ENCODE measurements at places on chromosomes 1 and 21. TPM values are rescaled to one million over a fixed set of nuclear protein-coding genes. Genes with fewer than 3 reads are reported as not detected.

The HRNR gene
- polyA plus RNA-seq = 0.04 TPM

The NFASC gene
- 2.7 TPM for polyA plus RNA-seq

The FAM72D gene
- 0.08 TPM for polyA plus RNA-seq

The LAX1 gene
- 0.04 TPM for polyA plus RNA-seq

The SH2D2A gene
- 1.1 TPM for polyA plus RNA-seq

The BTBD8 gene
- polyA plus RNA-seq = 0.67 TPM

The SOX13 gene
- 8.2 TPM for polyA plus RNA-seq

The CFHR2 gene
- polyA plus RNA-seq = not detected

The S100A3 gene
- polyA plus RNA-seq = 5.2 TPM
